ENCODE measurements at places on chromosomes 2 and 18.
A peak's percentile ranks its signal among the peaks of the same experiment; 100 is the strongest.

GRCh38 chr2:146786396-146786795, 1058.4 kb upstream of the ACVR2A start:
- DNase-seq: no peak

GRCh38 chr2:10619643-10620042, 70.1 kb downstream of the NOL10 start:
- DNase-seq: no peak

DNA sequence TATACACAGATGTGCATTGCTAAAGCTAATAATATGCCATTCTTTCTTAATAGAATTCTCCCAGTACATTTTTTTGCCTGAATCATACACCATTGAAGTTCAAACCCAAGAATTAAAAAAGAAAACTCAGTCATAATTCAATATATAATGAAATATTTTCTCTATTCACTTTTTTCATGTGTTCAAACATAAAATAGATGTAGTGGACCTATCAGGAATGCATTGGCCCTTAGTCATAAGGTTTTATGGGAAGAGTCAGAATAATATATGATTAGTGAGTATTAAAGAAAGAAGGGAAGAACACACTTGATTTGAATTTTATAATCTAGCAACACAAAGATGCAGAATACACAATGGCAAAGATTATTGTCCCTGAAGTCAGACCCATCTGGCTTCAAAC, 297.0 kb upstream of the COL3A1 start:
- no peak for DNase-seq

- peak; percentile 59 for DNase-seq
Observed at GRCh38 chr2:74979844-74980243, 21.4 kb downstream of the POLE4 start.

- no peak for DNase-seq
Observed at GRCh38 chr2:42249887-42250286, 80.7 kb downstream of the EML4 start.

GRCh38 chr18:26746826-26747475, 118.6 kb downstream of the AQP4 start:
- DNase-seq: no peak

GRCh38 chr2:71226096-71226964, 573 bp downstream of the PAIP2B start:
- DNase-seq: no peak

DNA sequence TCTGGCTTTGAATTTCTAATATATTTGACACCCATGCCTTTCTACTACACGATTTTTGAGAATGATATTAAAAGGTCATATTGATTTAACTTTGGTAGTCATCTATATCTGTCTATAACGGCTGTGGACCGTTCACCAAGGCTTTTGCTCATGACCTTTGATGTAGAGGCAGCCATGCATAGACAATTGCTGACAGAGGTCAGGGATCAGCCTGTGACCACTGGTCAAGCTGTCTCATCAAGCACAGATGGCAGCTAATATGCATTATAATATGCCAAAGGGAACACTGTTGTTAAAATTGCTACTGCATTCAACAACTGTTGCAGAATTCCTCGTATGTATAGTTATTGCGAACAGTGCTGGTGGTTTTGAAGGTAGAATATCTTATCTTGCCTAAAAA, 323.9 kb upstream of the DSEL start:
- no peak for DNase-seq

GRCh38 chr2:173982182-173982714, 17.1 kb upstream of the SP3 start:
- no peak for DNase-seq

DNA sequence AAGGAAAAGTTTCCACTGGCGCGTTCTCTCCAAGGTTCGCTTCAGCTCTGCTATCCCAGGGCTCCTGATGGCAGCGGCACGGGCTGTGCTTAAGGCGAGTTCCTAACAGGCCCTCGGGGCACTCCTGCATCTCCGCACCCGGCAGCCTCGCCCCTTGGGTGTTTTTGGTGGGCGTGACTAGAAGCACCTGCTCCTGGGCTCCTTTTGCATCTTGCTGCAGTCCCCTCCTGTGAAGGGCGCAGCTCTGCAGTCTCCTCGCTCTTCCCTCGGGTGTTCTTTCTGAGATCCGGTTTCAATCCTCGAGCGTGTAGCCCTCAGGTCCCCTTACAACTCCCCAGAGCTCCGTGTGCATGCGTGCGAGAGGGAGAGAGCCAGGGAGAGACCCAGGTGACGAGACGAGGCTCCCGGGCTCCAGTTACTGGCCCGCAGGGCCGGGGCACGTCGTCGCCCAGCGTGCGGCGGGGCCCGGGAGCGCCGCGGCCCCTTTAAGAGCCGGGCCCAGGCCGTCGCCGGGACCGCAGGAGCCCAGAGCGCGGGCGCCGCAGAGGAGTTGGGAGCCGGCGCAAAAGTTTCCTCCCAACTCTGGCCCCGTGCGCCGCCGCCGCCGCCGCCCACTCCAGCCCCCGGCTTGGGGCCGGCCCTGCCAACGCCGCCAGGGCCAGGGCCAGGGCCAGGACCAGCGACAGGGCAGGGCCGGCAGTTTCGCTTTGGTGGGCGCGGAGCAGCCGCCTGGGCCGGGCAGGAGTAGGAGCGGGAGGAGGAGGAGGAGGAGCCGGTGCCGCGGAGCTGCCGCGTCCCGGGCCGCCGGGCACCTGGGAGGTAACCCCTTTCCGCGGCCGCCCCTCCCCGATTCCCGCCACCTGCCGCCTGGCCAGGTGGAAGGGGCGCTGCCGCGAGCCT, at the start of gene PARD3B:
PARD3B (plus strand) TSS at position 515 of the 900 bp plus-strand sequence. CDS start 525 bp downstream, outside the sequence.
- peak; percentile 4 for DNase-seq

DNA sequence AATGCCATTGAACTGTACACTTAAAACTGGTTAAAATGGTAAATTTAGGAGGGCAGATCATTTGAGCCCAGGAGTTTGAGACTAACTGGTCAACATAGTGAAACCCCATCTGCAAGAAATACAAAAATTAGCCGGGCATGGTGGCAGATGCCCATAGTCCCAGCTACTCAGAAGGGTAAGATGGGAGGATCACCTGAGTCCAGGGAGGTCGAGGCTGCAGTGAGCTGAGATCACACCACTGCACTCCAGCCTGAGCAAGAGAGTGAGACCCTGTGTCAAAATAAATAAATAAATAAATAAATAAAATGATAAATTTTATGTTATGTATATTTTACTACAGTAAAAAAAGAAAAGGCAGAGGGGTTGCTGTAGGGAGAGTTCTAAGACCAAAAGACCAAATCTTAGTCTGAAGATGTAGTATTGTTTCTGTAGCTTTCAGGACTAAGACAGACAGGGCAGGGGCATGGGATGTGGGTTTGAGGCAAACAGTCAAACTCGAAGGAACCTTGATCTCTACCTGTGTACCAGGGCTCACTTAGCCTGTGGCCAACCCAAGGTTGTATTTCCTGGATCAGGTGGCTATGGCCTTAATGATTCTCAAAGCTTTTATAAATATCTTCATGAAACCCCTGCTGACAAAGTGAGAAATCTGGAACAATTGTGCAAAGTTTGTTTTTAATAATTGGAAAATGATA, 316.7 kb downstream of the CYRIA start:
- no peak for DNase-seq

Data from inflammatory macrophage treated with lipopolysaccharide for 1 hour (primary cell).